ENCODE measurements at places on chromosomes 6 and 20.

- DNase-seq: no peak
Observed at GRCh38 chr6:138432063-138432356, 28.0 kb downstream of the HEBP2 start.

GRCh38 chr6:116596815-116597214 is 19.5 kb upstream of the RSPH4A start:
- DNase-seq: no peak

GRCh38 chr6:156953127-156953478 is 175.9 kb downstream of the ARID1B start:
- no peak for DNase-seq

DNA sequence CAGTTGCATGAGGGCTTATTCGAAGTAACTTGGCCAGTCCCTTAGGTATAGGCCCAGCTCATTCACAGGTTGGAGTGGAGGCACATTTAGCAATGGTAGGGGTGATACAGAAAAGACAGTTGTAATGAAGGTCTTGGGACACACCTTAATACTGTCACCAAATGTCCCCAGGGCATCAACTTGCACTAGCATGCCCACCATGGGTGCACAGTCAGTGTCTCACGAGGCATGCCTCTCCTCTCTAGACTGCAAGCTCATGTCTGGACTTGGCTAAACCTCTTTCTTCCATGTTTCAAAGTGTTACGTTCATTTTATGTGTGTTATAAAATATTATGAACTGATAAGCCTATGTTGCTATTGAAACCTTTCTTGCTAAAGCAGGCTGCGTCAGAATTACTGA is 124.0 kb upstream of the ECI2 start:
- no peak for DNase-seq

- no peak for DNase-seq
Observed at GRCh38 chr20:33232486-33233072, 3.2 kb upstream of the BPIFA1 start.

GRCh38 chr6:109282756-109283155 is 99.5 kb downstream of the CD164 start:
- no peak for DNase-seq

DNA sequence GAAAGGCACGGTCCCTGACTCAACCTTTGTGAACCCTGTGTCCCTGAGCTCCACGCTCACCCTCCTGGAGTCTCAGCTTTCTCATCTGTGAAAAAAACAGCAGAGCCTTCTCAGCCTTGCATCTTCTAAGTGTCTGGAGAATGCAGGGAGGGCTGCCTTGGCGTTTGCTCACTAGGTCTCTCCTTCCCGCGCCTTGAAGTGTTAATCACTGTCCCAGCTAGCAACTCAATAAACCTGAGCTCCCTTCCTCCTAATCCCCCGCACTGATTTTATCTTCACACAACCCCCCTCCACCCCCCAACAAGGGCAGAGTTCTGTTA is 34.9 kb upstream of the FOXC1 start:
- no peak for DNase-seq
